ENCODE measurements at places on chromosomes 4 and X.

- DNase-seq, result no peak
Measured at GRCh38 chr4:23882976-23883531, 6.8 kb downstream of the PPARGC1A start.

GRCh38 chrX:1661048-1661921 lies 46.4 kb downstream of the ASMT start:
- peak; percentile 3 for DNase-seq

GRCh38 chrX:128676651-128677050 lies 624.4 kb upstream of the ACTRT1 start:
- DNase-seq, result no peak

DNA sequence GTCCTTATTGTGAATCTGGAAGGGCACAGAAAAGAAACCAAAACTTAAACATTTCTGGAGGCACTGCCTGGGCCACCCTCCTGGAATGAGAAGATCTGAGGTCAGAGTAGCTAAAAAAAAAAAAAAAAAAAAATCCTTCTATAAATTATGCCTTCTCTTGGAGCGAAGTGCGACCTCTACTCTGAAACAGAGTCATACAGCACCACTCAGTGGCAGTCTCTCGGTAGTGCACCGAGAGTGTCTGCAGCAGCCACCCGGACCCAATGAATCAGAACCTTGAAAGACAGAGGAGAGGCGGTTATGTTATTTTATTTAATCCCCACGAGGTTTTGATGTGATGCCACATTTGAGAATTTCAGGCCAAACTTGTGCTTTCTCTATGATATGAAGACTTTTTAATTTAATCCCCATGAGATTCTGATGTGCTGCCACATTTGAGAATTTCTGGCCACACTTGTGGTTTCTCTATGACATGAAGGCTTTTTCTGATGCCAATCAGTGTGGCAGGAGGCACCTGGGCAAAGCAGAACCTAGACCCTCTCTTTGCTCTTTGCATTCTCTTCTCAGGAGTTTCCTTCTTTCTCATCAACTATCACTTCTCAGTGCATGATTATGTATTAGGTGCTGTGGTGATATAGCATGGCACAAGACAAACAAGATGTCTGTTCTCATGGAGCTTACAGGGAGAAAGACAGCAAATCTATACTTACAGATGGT lies 5.6 kb upstream of the CT47C1 start:
- DNase-seq, result no peak

DNA sequence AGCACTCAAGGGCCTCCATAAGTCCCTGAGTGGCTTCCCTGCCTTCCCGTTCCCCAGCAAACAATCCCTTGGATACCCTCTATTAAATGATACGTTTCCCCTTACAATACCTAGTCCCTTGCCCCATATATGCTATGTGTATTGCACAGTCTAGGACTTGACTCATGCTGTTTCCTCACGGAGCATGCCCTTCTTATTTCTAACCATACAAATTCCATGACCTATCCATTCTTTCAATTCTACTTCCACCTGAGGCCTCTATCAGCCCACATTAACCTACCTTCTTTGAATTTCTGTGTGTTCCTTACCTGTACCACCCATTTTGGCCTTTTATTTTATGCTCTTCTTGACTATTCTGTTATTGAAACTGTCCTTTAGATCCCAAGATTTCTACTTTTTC lies 2.9 kb upstream of the PGRMC2 start:
- no peak for DNase-seq

DNA sequence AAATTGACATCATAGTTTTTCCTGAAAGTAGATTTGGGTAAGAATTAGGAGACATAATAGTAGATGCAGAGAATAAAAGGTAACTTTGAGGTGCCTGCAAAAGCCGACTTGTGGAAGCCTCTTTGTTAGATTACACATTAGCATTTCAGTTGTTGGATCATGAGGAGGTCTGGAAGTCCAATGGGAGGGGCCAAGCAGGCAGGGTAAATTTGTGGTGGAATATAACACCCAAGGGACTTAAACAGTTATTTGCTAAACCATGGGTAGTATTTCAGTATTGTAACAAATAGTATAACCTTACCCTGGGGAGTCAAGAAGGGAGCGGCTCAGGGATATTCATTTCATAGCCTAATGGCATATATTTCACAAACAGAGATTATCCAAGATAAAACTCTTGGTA lies 810.7 kb upstream of the AMOT start:
- no peak for DNase-seq

Data from NCI-H1436 treated with DMSO at 0.1 percent for 48 hours (cell line).